ENCODE measurements at places on chromosomes 2 and 18.

- no peak for DNase-seq
These were observed 1.0 kb upstream of the ZEB2 start for GRCh38 chr2:144520756-144521487.

DNA sequence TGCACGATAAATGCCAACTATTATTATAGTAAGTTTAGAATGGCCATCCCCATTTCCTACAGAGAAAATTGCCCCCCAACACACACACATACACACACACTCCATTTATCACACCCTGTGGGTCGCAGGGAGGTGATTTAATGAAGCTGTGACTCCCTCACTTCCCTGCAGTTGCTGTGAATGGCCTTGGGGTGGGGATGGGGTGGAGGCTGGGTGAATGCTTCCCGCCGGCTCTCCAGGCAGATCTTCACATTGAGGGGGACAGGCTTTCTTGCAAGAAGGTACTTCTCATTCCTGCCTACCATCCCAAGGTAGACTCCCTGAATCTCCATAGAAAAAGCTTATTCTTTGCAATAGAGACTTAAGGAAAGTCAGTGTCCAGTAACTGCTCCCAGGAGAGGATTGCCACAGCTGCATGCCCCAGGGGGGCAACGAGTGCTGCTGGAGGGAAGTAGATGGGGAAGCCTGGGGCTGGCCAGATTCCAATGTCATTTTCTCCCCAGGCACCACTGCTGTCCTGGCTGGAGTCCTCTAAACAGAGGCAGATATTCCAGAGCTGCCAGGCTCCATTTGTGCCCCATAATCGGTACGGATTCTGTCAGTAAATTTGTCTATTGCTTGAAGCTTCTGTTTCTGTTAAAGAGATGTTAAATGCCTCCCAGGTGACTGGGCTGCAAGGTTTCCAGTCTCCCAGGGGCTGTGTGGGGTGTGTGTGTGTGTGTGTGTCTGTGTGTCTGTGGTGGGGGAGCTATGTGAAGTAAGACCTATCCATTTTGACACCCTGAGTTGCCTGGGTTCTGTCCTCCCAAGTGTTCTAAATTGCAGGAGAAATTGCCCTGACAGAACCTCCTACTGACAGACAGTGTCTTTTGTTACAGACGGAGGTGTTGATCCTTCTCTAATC lies 265.5 kb downstream of the SRBD1 start:
- DNase-seq, result no peak

DNA sequence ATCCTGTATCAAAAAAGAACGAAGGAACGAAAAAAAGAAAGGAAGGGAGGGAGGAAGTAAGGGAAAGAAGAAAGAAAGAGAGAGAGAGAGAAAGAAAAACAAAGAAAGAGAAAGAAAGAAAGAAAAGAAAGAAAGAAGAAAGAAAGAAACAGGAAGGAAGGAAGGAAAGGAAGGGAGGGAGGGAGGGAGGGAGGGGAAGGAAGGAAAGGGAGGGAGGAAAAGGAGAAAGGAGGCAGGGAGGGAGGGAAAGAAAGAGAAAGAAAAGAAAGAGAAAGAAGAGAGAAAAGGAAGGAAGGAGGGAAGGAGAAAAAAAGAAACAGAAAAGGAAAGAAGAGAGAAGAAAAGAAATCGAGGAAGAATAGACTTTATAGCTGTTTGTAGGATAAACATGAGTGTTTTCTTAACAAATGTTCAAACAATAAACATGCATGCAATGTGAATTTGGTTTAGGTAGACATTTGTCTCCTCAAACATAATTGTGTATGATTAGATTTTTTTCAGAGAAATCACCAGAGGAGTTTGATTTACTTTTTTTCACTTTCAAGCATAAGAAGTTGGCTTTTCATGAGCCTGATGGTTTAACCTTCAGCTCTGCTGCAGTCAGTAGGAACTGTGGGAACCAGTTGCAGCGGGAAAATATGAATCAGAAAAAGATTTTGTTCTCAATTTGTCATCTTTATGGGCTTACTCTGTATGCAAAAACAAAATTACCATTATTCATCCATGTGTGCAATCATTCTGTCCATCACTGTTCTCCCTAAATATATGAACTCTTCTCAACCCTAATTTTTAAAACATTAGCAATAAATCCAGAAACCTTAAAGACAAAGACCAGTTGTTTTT lies 71.6 kb downstream of the PRKRA start:
- DNase-seq, result no peak

DNA sequence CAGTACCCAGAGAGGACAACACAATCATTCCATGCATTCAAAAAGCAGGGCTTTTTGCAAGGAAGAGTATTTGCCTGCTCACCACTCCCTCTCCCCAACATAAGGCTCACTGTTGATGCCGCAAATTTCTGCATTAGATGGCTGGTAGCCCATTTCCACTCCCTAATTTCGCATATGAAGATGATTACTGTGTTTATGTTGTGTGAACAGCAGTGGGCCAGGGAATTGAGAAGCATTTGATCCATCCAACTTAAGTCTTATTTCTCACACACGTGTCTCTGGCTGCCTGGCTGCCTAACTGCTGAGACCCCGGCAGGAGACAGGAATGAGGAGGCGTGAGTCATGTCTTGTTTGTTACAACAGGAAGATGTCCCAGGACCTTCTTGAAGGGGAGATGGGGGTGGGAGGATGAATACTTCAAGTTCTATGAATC lies 294.1 kb downstream of the ALK start:
- DNase-seq, result no peak

DNA sequence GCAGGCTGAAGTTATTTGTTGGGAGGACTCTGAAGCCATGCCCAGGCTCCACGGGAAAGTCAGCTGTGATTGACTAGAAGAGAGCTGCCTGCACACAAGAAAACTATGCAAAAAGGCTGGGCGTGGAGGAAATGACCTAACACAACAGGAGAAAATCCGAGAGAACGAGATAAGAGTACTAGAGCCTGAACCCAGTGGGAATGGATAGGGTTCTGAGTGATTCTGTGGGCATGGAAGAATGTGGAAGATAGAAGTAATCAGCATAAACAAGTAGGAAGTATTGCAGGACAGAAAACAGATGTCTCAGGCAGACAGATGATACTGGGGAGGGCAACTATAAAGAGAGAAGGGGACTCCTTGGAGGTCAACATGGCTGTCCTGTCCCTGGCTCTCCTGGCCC lies 12.1 kb upstream of the COPS8 start:
- no peak for DNase-seq

DNA sequence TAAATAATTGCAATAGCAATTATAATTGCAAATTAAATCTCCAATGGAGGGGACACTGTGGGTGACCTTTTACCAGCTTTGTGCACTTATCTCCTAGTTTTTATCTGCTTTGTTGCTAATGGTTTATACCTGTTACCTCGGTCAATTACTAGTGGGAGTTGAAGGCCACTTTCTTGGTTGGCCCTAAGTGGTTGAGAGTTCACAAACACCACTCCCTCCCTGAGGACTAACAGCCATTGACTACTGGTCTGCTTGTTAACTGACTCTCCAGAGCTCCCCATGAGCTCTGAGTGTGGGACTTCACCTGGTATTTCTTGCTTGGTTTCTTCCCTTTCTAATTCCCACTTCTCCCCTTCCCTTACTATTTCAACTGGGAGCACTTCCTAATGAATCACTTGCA lies 27.2 kb downstream of the SERPINE2 start:
- no peak for DNase-seq

GRCh38 chr2:101361121-101361520 lies 26.2 kb downstream of the CREG2 start:
- no peak for DNase-seq

All from SW 1271 (cell line).